IMR-90 (cell line): ENCODE measurements at places on chromosomes 1 and 21.
A peak's percentile ranks its signal among the peaks of the same experiment; 100 is the strongest.

GRCh38 chr1:179923029-179923428 lies 31.6 kb upstream of the CEP350 start:
- no peak for DNase-seq

DNA sequence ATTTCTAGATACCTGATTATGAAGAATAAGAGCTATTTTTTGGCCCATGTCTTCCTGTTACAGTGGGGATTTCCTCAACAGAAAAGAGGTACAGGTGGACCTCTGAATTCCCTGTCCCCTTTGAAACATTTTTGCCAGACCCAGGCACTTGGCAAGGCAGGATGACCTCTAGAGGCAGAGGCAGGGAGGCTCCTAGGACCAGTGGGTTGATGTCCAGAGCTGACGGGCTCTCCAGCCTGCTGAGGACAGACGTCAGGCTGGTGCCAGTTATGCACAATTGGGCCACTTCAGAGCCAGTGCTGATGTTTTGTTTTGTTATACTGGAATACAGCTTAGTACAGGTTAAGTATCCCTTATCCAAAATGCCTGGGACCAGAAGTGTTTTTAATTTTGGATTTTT lies 18.5 kb upstream of the A3GALT2 start:
- DNase-seq: no peak

DNA sequence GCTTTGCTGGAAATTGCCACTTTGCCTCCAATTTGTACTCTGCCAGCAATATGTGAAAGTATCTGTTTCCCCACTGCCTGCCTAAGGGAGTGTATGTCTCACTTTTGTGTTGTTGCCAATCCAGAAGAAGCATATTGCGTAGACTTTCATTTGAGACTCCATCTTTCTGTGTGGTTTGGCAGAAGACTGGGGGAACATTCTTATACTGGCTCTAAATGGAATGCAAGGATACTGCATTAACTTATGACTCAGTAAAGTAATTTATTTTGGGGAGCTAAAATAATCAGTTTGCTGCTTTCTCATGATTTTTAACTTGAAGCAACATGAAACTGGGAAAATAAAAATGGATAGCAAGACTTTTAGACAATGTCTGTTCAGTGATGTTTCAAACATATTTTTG lies 107.7 kb upstream of the TMPRSS2 start:
- peak; percentile 99 for DNase-seq

DNA sequence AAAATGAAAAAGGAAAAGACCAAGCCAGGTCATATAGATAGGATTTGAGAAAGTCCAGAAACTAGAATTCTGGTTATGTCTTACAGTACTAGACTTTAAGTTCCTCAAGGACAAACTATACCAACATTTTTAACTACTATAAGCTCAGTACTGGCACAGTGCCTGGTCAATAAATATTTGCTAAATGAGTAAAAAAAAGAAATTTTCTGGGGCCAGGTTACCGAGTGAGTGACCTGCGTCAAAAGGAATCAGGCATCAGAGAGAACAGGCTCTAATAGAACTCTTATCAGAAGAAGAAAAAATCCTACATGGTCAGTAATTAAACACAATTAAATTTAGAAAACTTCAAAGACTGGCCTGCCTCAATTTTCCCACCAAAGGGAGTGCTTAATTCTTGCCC lies 23.8 kb upstream of the YRDC start:
- no peak for DNase-seq

- no peak for DNase-seq
These were observed 513.0 kb downstream of the PTPRC start for GRCh38 chr1:199151634-199152425.

GRCh38 chr1:151801846-151802245 lies 3.4 kb downstream of the LINGO4 start:
- DNase-seq: no peak

DNA sequence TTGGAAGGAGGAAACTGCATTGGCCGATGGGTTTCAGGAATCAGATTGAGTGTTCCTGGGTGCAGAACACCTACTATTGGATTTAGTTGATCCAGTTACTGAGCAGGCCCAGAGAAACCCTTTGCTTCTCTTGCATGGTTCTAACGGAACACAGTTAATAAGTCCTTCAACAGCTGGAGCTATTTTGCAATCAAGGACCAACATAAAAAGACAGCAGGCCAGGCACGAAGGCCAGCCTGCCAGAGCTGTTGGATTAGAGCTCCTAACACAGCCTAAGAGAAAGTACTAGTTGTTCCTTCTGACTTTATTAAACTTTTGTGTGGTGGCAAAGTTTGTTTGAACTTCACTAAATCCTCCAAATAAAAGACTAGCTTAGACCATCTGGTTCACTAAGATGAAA lies 148.0 kb upstream of the LMO4 start:
- DNase-seq: no peak

- DNase-seq: peak; percentile 97
These were observed 4.8 kb upstream of the SLC2A1 start for GRCh38 chr1:42963378-42964043.

DNA sequence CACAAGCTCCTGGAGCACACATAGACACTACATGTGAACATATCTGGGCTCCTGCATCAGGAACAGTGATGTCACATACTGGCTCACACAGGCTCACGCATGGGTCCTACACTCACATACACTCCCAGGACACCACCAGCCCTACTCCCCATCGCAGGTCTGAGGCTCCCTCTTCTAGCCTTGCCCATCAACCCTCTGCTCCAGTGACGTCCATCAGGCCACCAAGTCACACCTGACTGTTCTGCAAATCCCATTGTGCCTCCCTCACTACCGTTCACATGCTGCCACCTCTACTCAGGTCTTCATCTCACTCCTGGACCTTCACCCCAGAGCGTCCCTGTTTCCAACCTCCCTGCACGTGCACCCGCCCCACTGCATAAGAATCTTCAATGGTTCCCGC lies 18.1 kb downstream of the TFAP2E start:
- no peak for DNase-seq

GRCh38 chr1:218273762-218274479 lies 11.2 kb upstream of the RRP15 start:
- no peak for DNase-seq

DNA sequence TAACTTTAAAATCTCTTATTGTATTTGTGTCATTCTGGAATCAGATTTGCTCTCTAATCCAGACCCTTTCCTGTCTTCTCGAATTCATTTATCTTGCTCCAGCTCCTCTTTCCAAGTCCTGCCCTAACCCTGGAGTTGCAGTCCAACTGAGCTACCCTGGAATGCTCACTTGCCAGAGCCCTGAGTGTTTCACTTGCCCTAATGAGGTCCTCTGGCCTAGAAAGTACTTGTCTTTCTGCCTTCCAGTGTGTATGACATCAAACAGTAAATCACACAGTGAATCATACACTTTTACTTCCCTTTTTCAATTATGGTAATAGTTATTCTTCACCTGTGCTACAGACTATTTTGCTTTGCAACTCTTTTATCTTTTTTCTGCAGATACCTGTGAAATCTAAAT lies 96.9 kb downstream of the NEK7 start:
- DNase-seq: peak; percentile 75

GRCh38 chr21:36767096-36767495 lies 68.2 kb downstream of the SIM2 start:
- no peak for DNase-seq

- no peak for DNase-seq
These were observed 137.8 kb downstream of the KCNK2 start for GRCh38 chr1:215220346-215220745.

- DNase-seq: peak; percentile 15
These were observed 35.3 kb downstream of the GDAP2 start for GRCh38 chr1:117894078-117894477.

DNA sequence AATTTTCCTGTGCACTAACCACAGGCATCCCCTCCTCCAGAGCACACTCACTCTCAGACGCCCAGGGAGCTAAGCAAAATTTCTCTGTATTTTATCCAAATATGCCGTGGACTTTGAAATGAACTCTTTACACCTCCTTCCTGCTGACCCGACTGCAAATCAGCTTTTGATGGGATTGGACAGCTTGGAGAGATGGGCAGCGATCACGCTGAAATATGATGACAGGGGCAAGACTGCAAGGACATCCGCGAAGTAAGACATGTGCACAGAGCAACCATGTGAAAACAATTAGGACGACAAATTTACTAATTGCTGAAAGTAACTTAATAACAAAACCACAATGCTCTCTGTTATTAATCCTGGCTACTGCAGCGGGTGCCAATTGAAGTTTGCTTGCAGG lies 64.6 kb upstream of the CLDN14 start:
- DNase-seq: no peak

DNA sequence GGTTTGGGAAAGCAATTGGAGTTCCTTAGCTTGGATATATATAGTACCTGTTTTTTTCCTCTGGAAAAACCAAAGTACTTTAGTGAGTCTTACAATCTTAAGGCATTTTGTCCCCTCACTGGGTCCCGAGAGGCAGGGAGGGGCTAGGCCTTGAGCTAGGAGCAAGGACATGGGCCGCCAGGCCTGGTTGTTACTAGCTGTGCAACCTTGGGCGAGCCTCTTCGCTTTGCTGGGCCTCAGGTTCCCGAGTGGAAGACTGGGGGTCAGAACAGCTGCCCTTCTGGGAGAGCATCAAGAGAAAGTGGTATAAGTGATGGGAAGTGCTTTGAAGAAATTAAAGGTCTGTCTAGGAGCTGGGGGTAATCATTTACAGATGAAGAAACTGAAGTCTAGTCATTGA lies 553.2 kb downstream of the KIF26B start:
- DNase-seq: no peak

GRCh38 chr1:160169553-160170399 lies 18.4 kb downstream of the ATP1A4 start:
- DNase-seq: no peak

GRCh38 chr1:186793582-186793927 lies 35.2 kb upstream of the PLA2G4A start:
- DNase-seq: peak; percentile 47

DNA sequence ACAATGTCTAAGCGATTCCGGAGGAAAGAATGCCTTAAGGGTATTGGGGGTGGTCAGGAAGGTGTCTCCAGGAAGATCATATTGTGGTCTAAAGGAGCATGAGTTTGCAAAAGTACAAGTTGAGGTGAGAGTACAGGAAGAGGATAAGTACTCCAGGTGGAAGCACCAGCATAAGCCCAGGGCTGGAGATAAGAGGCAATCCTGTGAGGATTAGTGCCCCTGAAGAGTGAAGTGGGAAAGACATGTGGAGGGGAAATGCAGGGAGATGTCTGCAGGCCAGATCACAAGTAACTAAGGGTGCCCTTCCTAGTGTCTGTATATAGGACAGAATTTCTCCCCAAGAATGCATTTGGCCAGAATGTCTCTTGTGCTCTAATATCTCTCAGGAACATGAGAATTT lies 188.3 kb upstream of the DPT start:
- DNase-seq: no peak

DNA sequence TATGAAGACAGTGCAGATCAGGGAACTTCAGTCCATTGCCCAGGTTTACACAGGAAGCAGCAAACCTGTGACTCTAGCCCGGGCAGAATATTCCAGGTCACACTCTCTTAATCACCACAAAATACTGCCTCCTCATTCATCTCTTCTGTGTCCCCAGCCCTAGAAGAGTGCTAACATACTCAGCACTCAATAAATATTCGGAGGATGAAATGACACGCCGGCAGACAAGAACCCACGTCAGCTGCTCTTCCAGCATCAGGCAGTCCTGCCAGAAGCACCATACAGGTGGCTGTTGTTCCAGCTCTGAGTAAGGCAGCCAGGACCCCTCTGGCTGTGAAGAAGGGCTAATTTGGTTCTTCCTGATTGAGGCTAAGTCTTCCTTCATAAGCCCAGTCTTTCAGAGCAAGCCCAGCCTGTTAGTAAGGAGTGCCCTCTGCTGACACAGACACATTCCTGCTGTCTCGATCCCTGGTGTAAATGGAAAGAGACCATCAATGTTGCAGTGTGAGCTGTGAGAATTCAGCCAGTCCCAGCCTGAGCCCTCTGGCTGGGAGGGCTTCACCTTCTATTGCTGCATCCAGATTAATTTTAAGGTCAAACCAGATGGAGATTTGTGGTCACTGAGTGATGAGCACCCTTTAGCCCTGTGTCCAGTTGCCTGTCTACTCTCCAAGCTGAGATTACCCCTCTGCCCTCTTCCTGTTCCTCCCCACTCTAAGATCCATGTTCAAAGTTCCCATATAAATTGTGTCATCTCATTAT lies 45.0 kb upstream of the KIRREL1 start:
- peak; percentile 42 for DNase-seq

GRCh38 chr1:29601021-29601420 lies 364.7 kb downstream of the PTPRU start:
- no peak for DNase-seq

- no peak for DNase-seq
These were observed 17.8 kb downstream of the ZNF670 start for GRCh38 chr1:247060771-247061170.

GRCh38 chr1:57620605-57621004 lies 196.7 kb upstream of the DAB1 start:
- no peak for DNase-seq

- DNase-seq: no peak
These were observed 59.5 kb downstream of the MRPS6 start for GRCh38 chr21:34132926-34133325.

DNA sequence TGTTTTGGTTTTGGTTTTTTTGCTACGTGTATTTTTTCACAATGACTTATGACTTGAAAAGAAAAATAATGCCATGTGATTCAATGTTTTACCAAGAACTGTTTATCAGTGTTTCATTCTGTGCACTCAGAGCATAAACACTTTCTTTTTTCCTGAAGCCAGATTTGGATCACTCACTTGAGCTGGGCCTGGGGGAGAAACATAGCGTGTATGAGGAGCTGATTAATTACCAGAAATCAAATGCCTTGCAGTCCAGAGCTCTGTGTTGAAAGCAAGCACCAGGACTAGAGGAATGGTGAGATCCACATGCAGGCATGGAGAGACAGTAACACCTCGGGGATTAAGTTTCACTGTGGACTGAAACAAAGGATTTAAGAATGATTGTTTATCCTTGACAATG lies 642.1 kb upstream of the ADGRL2 start:
- DNase-seq: peak; percentile 75

DNA sequence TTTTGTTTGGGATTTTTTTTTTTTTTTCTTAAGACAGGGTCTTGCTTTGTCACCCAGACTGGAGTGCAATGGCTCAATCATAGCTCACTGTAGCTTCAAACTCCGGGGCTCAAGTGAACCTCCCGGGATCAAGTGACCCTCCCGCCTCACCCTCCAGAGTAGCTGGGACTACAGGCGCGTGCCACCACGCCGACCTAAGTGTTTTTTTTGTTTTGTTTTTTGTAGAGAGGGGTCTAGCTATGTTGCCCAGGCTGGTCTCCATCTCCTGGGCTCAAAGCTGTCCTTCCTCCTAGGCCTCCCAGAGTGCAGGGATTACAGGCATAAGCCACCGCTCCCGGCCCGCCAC lies 776 bp downstream of the HLCS start:
- DNase-seq: no peak

- peak; percentile 67 for DNase-seq
These were observed 48.4 kb upstream of the DNAJC6 start for GRCh38 chr1:65260851-65261473.

- no peak for DNase-seq
These were observed 4.2 kb upstream of the ECE1 start for GRCh38 chr1:21294266-21294989.

GRCh38 chr1:222643606-222643937 lies 25.7 kb downstream of the MIA3 start:
- DNase-seq: no peak
